AG08396 (cell line): ENCODE measurements at places on chromosomes 7 and 10.

- DNase-seq: no peak
These were observed 25.3 kb downstream of the FKBP6 start for GRCh38 chr7:73353243-73353642.

- no peak for DNase-seq
These were observed 43.9 kb upstream of the GSAP start for GRCh38 chr7:77460057-77460486.

DNA sequence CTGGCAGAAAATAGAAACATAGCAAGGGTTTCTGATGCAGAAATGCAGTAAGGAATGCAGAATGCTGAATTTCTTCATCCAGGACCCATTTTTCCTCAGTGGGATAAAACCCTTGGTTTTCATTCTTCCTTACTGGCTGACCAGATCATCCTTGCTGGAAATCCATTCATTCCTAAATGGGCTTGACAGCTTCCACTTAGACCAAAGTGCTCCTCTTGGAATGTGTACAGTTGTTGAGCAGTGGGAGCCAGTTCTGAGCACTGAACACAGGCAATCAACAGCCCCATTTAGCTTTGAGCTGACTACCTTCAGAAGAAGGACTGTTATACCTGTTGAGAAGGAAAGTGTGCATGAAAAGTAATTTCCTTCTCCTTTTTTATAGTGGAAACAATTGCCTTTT is 232.1 kb downstream of the SORCS3 start:
- DNase-seq: no peak

GRCh38 chr7:134472572-134473244 is 13.8 kb upstream of the AKR1B1 start:
- DNase-seq: no peak
